Mesendoderm (in vitro differentiated cells): ENCODE measurements at places on chromosomes 2 and 18.
A peak's percentile ranks its signal among the peaks of the same experiment; 100 is the strongest.

- H3K27ac ChIP-seq: no peak overlapping the region
- H3K4me1 ChIP-seq: no peaks in the 10 kb centered on the region
- no peaks in the 10 kb centered on the region for H3K27me3 ChIP-seq
- DNase-seq: no peak
- no peak overlapping the region for H3K4me3 ChIP-seq
- H3K36me3 ChIP-seq: no peaks in the 10 kb centered on the region
Measured at GRCh38 chr2:161055289-161055688, 104.9 kb upstream of the TANK start.

GRCh38 chr2:11017921-11018320 is 106.2 kb downstream of the KCNF1 start:
- no peak for DNase-seq
- H3K27me3 ChIP-seq: no peaks in the 10 kb centered on the region
- no peak overlapping the region for H3K27ac ChIP-seq
- H3K4me1 ChIP-seq: no peaks in the 10 kb centered on the region
- H3K4me3 ChIP-seq: no peak overlapping the region

DNA sequence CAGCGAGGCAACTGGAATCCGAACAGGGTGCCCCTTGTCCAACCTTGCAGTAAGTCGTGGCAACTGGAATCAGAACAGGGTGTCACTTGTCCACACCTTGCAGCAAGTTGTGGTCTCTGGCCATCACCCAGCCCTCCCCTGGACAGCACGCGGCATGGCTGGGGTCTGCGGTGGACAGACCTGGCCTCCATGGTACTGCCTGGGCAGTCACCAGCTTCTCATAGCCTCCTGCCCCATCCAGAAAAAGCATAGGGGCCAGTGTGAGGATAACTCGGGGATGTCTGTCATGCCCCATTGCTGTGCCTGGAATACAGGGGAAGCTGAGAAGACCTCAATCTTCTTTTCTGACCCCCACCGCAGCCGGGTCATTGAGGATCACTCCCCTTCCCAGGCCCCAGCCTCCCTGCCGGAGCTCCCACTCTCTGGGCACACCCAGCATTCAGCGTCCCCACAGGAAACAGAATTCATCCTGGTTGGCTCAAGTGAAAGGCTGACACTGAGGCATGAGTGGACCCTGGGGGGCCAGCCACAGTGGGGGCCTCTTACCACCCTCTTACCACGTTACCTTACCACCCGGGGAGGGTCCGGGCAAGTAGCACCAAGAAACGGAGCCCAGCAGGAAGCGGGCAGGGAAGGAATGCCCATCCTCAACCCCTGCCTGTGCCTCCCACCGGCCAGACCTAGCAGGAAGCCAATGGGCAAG is 68.0 kb upstream of the RAB6C start:
- H3K4me1 ChIP-seq: no peaks in the 10 kb centered on the region
- no peaks in the 10 kb centered on the region for H3K36me3 ChIP-seq
- H3K27me3 ChIP-seq: no peaks in the 10 kb centered on the region
- no peak overlapping the region for H3K4me3 ChIP-seq
- H3K27ac ChIP-seq: no peak overlapping the region
- DNase-seq: no peak

GRCh38 chr2:228689053-228689452 is 507.6 kb upstream of the SPHKAP start:
- no peak overlapping the region for H3K4me3 ChIP-seq
- DNase-seq: peak; percentile 83
- no peaks in the 10 kb centered on the region for H3K27me3 ChIP-seq
- H3K36me3 ChIP-seq: no peaks in the 10 kb centered on the region

- H3K36me3 ChIP-seq: no peaks in the 10 kb centered on the region
- H3K27me3 ChIP-seq: no peaks in the 10 kb centered on the region
- no peak overlapping the region for H3K27ac ChIP-seq
- DNase-seq: no peak
- H3K4me3 ChIP-seq: no peak overlapping the region
- no peaks in the 10 kb centered on the region for H3K4me1 ChIP-seq
Measured at GRCh38 chr18:26826656-26827235, 38.8 kb downstream of the AQP4 start.

DNA sequence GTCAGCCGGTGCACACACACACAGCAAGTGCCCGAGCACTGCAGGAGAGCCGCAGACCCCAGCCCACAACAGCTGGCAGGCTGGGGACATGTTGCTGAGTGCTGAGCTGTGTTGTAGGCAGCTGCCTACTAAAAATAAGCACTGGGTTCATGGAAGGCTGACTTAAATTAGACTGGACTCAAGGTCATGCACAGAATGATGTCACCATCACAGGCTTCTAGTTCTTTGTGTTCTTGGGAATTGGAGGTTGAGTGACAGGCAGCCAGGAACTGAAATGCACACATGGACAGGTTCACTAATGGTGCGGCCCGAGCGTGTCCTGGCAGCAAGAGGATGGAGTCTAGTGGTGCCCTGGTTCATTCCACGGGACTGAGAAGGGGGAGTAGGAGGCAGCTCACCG is 71.3 kb downstream of the VWA3B start:
- no peaks in the 10 kb centered on the region for H3K27me3 ChIP-seq
- H3K36me3 ChIP-seq: no peaks in the 10 kb centered on the region
- peaks cover 4% of the 10 kb centered on the region for H3K4me1 ChIP-seq
- no peak overlapping the region for H3K27ac ChIP-seq

GRCh38 chr2:241443486-241444223 is 64.7 kb downstream of the STK25 start:
- no peak overlapping the region for H3K27ac ChIP-seq
- no peaks in the 10 kb centered on the region for H3K4me1 ChIP-seq
- DNase-seq: no peak

GRCh38 chr2:43333656-43334144 is 107.3 kb upstream of the ZFP36L2 start:
- no peak overlapping the region for H3K4me3 ChIP-seq
- H3K36me3 ChIP-seq: no peaks in the 10 kb centered on the region
- no peak overlapping the region for H3K27ac ChIP-seq
- DNase-seq: no peak

GRCh38 chr2:99398303-99398702 is 61.1 kb downstream of the EIF5B start:
- H3K4me3 ChIP-seq: no peak overlapping the region
- H3K27ac ChIP-seq: no peak overlapping the region
- DNase-seq: no peak
- no peaks in the 10 kb centered on the region for H3K27me3 ChIP-seq
- H3K4me1 ChIP-seq: no peaks in the 10 kb centered on the region

DNA sequence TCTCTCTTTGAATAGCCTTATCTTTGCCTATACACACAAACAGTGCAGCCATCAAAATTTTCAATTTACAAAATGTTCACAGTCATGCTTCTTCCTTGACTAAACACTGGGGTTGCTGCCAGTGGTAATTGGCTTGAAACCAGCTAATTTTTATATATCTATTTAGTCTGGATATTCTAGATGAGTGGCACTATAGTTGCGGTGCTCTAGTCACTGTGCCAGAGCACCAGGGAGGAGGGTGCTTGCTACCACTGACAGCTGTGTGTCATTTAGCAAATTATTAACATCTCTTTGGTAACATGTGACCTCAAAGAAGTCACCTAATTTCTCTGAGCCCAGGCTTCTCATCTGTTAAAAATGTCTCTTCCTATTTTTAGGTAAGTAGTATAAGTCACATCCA is 130.4 kb downstream of the MEIS1 start:
- H3K27me3 ChIP-seq: no peaks in the 10 kb centered on the region
- DNase-seq: no peak
- no peak overlapping the region for H3K4me3 ChIP-seq
- no peak overlapping the region for H3K27ac ChIP-seq

GRCh38 chr2:209579230-209579749 is 155.4 kb downstream of the MAP2 start:
- H3K27me3 ChIP-seq: no peaks in the 10 kb centered on the region
- H3K4me1 ChIP-seq: no peaks in the 10 kb centered on the region
- no peak overlapping the region for H3K4me3 ChIP-seq

DNA sequence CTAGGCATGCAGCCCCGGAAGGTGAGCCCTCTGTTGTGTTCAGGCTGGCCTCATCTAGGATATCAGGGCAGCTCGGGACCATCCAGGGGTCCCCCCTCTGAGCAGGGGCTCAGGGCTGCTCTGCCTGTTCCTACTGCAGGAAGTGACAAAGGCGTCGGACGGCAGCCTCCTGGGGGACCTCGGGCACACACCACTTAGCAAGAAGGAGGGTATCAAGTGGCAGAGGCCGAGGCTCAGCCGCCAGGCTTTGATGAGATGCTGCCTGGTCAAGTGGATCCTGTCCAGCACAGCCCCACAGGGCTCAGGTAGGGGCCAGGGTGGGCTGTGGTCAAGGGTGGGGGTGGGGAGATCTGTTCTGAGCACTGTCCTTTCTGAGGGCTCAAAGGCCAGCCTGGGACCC is 13.1 kb downstream of the KCNIP3 start:
- no peak overlapping the region for H3K27ac ChIP-seq
- no peak for DNase-seq
- no peaks in the 10 kb centered on the region for H3K27me3 ChIP-seq
- no peaks in the 10 kb centered on the region for H3K4me1 ChIP-seq
- no peak overlapping the region for H3K4me3 ChIP-seq

GRCh38 chr2:47601568-47601967 is 181.4 kb upstream of the MSH6 start:
- no peak for DNase-seq
- no peaks in the 10 kb centered on the region for H3K4me1 ChIP-seq
- H3K27me3 ChIP-seq: no peaks in the 10 kb centered on the region
- no peaks in the 10 kb centered on the region for H3K36me3 ChIP-seq

DNA sequence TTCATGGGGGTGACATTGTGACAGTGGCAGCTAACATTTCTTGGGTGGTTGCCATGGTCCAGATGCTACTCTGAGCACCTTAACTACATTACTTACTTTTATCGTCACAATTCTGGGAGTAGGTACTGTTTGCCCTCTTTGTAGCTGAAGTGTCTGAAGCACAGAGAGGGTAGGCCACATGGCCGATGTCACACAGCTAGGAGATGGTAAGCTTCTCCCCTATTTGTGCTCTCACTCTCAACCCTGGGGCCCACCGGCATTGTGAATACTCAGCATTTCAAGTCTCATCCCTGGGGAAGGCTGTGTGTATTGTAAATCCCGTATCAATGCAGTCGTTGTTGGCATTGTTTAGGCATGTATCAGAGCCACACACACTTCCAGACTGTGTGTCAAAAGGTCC is 136.6 kb downstream of the ACOXL start:
- H3K27ac ChIP-seq: no peak overlapping the region
- H3K4me3 ChIP-seq: no peak overlapping the region
- H3K27me3 ChIP-seq: no peaks in the 10 kb centered on the region
- DNase-seq: no peak
- no peaks in the 10 kb centered on the region for H3K36me3 ChIP-seq

DNA sequence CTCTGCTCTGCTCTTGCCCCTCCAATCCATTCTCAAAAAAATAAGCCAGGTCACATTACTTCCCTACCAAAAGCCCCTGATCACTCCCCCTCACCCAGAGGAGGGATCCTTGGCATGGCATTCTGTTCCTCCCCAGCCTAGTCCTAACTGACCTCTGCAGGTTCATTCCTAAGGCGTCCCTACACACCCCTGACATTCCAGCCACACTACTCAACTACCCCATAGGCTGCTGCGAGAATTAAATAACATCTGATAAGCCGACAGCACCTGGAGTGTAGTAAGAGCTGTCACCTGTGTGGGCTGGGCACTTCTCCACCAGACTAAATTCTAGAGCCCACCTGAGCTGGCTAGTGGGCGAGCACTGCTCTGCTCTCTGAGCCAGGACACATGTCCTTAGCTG is 44.7 kb upstream of the SLC1A4 start:
- H3K27me3 ChIP-seq: no peaks in the 10 kb centered on the region
- H3K27ac ChIP-seq: no peak overlapping the region
- H3K4me1 ChIP-seq: no peaks in the 10 kb centered on the region
- peak; percentile 57 for DNase-seq
- no peaks in the 10 kb centered on the region for H3K36me3 ChIP-seq

DNA sequence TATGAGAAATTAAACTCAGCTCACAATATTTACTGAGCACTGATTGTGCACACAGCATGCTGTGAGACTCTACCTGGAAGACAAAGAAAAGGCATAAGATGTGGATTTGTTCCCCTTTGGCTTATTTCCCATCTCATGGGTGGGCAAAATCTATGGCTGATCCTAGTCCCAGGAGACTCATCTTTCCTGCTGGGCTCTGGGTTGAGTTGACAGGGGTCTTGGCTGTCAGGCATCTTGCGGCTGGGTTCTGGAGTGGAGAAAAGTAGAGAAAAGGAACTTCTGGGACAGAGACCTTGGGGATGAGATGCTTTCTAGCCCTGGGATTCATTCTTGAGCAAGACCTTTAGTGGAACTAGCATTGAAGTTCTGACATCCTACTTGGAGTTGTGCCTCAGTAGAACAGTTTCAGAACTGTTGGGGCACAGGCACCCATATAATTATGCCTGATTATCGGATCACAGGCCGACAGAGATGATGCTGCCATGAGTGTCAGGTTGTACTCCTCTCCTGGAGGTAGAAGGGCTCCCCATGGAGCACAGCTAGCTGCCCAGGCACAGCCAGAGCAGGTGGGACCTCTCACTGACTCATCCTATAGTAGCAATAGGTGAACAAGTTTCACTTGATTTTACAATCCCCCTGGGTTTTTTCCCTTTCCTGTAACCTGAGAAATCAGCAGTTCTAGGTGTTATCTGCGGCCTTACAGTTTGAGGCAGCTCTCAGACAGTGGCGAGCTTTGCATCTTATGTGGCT is 260.9 kb downstream of the CYRIA start:
- no peaks in the 10 kb centered on the region for H3K36me3 ChIP-seq
- peaks cover 4% of the 10 kb centered on the region for H3K4me1 ChIP-seq
- no peak overlapping the region for H3K27ac ChIP-seq
- H3K27me3 ChIP-seq: no peaks in the 10 kb centered on the region
- DNase-seq: no peak
- H3K4me3 ChIP-seq: no peak overlapping the region

DNA sequence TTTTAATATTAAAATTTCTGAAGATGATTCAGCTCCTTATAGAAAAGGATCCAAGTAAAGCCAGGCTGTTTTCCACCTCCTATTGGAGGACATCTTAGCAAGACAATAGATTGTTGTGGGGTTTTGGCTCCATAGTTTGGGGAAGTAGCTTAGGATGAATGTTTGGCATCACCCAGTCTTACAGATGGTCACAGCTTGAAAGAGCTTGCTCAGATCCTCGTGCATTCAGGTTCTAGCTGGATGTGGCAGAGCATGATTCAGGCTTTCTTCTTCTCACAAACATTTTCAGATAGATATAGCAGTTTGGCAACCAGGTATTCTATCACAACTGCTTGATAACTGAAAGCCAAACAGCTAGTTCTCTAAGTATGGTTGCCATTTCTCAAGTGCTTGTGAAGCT is 23.6 kb upstream of the PDCL3 start:
- H3K27ac ChIP-seq: no peak overlapping the region
- H3K27me3 ChIP-seq: no peaks in the 10 kb centered on the region
- no peak overlapping the region for H3K4me3 ChIP-seq
- H3K4me1 ChIP-seq: no peaks in the 10 kb centered on the region
- H3K36me3 ChIP-seq: no peaks in the 10 kb centered on the region
